Caki2 (cell line): ENCODE measurements at places on chromosomes 5 and 9. TPM values are rescaled to one million over a fixed set of nuclear protein-coding genes. Genes with fewer than 3 reads are reported as not detected.

GRCh38 chr5:14210729-14211128 lies 67.6 kb downstream of the TRIO start:
- no peak for DNase-seq

GRCh38 chr5:111254613-111255012 lies 30.4 kb downstream of the CAMK4 start:
- DNase-seq: no peak

- DNase-seq: no peak
Observed at GRCh38 chr9:19148187-19148586, 20.9 kb upstream of the PLIN2 start.

DNA sequence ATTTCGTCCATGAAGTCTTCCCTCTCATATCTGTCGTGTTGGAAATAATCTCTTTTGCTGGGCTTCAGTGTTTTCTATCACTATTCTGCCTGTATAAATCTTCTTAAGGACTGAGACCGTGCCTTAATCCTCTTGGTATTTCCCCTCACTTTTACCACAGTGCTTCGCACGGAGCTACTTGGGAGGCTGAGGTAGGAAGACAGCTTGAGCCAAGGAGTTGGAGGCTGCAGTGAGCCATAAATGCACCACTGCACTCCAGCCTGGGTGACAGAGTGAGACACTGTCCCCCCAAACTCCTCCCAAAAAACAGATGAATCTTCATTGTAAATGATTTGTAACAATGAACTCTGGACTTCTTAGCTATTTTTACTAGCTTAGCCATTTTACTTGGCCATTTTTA lies 57.8 kb downstream of the PHAX start:
- DNase-seq: no peak

DNA sequence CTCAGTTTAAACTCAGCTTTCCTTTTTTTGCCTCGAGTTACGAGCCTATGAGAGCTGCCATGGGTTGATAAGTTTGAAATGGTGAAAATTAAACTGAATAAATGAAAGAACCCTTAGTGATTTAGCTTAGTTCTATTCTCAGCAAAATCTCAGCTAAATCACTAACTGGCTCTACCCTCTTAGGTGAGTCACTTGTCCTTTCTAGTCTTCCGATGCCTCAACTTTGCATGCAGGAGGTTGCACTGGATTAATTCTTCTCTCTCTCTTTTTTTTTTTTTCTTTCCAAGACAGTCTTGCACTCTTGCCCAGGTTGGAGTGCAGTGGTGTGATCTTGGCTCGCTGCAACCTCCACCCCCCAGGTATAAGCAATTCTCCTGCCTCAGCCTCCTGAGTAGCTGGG lies 83.9 kb downstream of the PAPPA start:
- DNase-seq: no peak

- no peak for DNase-seq
Observed at GRCh38 chr9:84866396-84867175, 197.1 kb downstream of the NTRK2 start.

DNA sequence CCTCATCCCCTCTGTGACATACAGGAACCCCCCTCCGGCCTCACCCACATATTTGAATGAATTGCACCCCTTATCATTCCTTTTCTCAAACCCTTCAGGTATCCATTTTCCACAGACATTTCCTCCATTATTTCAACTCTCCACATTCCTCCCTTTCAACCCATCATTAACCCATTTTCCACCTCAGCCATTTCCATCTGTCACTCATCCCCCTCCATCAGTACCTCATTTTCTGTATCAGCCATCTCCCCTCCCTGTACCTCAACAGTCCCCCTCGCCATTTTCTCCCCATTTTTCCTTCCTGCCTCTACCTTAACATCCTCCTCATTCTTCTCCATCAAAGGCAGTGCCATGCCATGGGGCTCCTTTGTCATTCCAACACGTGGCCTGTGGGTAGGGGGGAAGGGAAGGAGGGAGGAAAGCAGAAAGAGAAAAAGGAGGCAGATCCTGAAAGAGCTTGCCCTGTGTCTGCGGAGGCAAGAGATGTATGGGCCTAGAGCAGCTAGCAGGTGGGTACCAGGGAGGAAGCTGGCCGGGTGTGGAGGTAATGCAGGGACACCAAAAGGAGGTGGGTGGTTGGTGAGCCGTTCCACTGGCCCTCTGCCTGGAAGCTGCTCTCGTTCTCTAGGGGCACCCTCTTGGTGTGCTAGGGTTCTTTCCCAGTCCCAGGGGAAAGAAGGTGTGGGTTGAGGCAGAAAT lies 1.5 kb downstream of the DNAJB5 start:
- no peak for DNase-seq

- DNase-seq: no peak
Observed at GRCh38 chr9:105026451-105026850, 98.5 kb upstream of the ABCA1 start.

Gene PCDHA1
- total RNA-seq: not detected in 2 replicates
